ENCODE measurements at places on chromosomes 11 and 22.

- DNase-seq: no peak
These were observed 15.5 kb upstream of the NNMT start for GRCh38 chr11:114280696-114281095.

DNA sequence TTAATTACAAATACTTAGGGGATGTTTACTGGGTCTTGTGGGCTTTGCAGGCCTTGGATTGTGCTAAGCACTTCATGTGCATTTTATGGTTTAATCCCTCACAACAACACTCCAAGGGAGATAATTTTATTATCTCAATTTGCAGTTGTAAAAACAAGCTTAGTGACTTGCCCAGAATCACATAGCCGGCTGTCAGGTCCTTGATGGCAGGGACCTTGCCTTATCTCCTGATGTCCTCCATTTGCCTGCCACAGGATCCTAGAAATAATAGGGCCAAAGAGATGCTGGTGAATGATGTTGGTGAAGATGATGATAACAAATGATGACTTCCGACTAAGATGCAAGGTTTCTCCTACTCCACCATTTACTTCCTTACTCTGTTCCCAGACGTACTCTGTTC, 385.4 kb downstream of the TMEM135 start:
- DNase-seq: no peak

GRCh38 chr11:39435641-39436040, 2023.8 kb downstream of the LRRC4C start:
- no peak for DNase-seq

- DNase-seq: no peak
These were observed 221.2 kb upstream of the BLID start for GRCh38 chr11:122337241-122337640.

DNA sequence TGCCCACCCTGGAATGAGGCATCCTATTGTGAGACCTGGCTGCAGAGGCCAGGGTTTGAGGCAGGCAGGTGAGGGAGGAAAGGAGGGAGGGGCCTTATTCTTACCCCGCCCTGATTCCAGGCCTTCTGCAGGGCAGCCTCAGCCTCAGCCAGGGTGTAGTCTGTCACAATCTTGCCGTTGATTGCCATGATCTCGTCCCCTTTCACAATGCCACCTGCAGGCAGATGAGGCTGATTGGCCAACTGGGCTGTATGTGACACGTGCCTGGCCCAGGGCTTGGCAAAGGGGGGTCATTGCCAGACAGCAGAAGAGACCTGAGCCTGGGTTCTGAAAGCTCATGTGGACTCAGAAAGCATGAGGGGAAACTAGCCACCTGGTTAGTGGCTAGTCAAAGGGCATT, 21.4 kb upstream of the ABCC8 start:
- DNase-seq: no peak

DNA sequence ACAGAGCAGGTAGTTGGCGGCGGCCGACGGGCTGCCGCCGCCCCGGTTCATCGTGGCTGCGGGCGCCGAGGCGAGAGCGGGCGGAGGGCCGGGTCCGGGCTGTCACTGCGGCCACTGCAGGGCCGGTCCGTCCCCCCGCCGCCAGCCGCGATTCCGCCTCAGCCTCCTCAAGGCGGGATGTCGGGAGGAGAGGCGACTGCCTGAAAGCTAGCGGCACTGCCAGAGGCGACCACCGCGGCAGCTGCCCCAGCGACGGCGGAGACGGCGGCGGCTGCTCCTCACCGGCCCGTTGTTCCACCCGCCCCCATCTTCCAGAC, 234 bp downstream of the SESN3 start:
- DNase-seq: no peak

GRCh38 chr22:44479662-44480061, 18.4 kb downstream of the RTL6 start:
- DNase-seq: no peak

DNA sequence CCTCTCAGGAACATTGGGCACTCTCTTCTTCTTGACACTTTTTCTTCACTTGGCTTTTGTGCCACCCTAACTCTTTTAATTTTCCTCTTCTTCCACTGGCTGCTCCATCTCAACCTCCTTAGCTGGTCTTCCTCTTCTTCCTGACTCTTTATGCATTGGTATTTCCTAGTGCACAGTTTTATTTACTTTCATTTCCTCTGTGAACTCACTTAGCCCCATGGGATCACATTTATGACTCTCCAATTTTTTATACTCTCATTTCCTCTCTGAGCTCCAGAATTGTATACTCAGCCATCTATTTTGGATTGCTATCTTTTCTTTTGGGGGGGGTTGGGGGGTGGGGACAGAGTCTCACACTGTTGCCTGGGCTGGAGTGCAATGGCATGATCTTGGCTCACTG, 38.5 kb upstream of the LARGE1 start:
- DNase-seq: no peak
